ENCODE measurements at places on chromosomes 3 and 15. TPM values are rescaled to one million over a fixed set of nuclear protein-coding genes. Genes with fewer than 3 reads are reported as not detected.

GRCh38 chr3:185308126-185308754 lies 54.4 kb upstream of the EHHADH start:
- DNase-seq = no peak

DNA sequence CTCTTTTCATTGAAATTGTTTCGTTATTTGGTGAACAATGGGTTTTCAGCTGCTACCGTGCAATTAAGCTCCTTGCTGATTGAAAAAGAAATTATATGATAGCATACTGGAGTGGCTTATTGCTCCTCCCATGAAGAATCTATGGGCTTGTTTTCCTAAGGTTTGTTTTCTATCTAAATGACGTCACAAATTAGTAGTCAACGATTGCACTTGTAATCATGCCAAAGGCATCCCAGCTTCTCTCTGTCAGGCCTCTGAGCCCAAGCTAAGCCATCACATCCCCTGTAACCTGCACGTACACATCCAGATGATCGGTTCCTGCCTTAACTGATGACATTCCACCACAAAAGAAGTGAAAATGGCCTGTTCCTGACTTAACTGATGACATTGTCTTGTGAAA lies 388.0 kb upstream of the LMCD1 start:
- no peak for DNase-seq

DNA sequence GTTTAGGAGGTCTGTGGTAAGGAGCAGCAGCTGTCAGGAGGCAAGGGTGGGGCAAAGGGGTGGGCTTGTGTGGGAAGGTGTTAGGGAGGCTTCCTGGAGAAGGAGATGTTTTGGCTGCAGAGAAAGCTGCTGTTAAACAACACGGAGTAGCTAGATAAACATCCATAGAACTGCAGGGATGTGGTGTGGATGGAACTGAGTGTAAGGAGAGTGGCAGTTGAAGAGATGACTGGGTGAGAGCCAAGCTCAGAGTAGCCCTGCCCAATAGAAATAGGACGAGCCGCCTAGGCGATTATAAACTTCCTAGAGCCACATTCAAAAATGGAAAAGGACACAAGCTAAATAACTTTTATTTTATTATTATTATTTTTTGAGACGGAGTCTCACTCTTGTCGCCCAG lies 19.9 kb downstream of the RPLP1 start:
- DNase-seq = no peak

DNA sequence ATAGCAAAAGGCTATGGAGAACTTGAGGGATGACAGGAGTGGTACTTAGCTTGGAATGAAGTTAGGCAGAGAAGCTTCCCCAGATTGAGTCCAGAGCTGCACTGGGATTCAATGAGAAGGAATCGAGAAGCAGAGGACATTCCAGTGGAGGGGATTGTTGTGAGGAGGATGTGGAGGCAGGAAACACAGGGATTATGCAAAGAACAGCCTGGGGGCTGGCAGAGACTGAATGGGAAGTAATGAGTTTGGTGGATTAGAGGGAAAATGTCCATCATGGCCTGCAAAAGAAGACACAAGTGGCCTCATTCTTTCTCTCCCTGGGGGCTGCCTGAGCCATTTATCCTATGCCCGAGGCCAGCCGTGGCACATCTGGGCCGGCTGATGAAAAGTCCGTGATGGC lies 20.5 kb upstream of the SCN10A start:
- DNase-seq = no peak

GRCh38 chr3:155281912-155282311 lies 11.6 kb downstream of the STRIT1 start:
- DNase-seq = no peak

DNA sequence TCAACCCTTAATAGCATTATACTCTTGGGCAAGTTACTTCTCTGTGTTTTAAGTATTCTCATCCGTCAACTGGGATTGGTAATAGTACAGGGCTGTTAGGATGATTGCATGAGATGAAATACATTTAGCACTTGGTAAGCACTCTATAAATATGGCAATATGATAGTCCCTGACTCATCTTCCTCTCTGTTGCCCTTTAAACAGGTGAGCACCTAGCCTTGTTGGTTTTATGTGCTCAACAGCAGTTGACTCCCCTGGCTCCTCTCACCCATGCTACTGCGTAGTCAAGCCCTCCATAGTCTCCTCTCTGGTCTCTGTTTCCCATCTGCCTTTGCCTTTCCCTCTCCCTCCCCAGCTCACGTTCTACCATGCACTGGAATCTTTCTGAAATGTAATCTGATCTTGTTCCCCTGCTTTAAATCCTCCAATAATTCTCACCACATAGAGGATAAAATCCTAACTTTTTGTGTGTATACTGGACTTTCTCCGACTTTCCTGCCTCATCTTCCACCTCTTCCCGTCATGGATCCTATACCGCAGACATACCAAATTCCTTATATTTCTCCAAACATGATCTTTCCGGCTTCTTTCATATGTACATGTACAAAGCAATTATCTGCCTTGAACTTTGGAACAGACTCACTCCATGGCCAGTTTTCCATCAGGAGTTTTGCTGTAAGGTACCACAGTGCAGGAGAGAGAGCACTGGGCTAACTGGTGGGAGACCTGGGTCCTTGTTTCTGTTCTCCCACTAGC lies 42.3 kb downstream of the FSD2 start:
- DNase-seq = no peak

Gene POLQ
- polyA plus RNA-seq = not detected

Gene SYNM
- 4.5 TPM for polyA plus RNA-seq

Gene SPATA12
- polyA plus RNA-seq = not detected
